Pancreas (tissue), 10 donors: ENCODE measurements at places on chromosomes 6 and 20. TPM values are rescaled to one million over a fixed set of nuclear protein-coding genes. Genes with fewer than 3 reads are reported as not detected.

Gene WFDC10B
- not detected for total RNA-seq

GRCh38 chr20:16472045-16472872, 101.0 kb downstream of the KIF16B start:
- no peak overlapping the region for H3K27ac ChIP-seq
- peaks cover 4% of the 10 kb centered on the region for H3K4me1 ChIP-seq
- H3K27me3 ChIP-seq: no peaks in the 10 kb centered on the region
- no peak for DNase-seq

- DNase-seq: no peak
- H3K36me3 ChIP-seq: no peaks in the 10 kb centered on the region
- no peak overlapping the region for H3K27ac ChIP-seq
- H3K27me3 ChIP-seq: no peaks in the 10 kb centered on the region
- no peak overlapping the region for H3K4me3 ChIP-seq
Measured at GRCh38 chr6:90668141-90668540, 81.3 kb upstream of the MAP3K7 start.

DNA sequence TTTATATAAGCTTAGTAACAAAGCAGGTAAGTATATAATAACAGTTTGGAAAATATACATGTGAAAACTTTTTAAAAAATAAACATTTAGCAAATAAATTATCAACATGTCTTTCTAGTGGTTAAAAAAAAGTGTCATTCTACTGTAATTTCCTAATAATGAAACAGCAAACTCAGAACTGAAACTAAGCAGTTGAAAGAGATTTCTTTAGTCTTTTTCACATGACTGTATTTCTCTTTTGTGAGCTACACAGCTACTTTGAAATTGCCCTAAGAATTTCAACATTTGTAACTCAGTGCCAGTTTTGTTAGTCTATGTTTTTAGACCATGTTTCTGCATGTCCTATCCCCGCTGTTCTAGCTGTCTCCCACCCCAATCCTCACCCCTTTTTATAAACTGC, 28.4 kb upstream of the SDHAF4 start:
- H3K4me3 ChIP-seq: no peak overlapping the region
- H3K27me3 ChIP-seq: no peaks in the 10 kb centered on the region
- no peaks in the 10 kb centered on the region for H3K36me3 ChIP-seq
- H3K27ac ChIP-seq: no peak overlapping the region

DNA sequence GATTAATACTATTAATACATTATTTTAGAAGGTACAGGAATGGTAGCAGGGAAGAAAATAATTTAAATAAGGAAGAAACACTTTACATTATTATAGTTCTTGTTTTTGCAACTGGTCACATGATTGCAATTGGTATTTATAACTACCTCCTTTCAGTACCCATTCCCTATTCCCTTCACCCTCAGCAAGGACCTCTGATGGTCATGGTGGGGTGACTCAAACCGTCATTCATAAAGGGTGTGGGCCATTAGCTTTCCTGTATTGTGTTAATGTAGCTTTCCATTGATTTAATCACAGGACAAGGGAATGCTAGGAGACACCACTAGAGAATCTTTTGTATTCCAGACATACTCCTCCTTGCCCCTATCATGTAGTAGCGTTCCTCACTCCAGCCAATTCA, 47.2 kb upstream of the TMEM244 start:
- no peak overlapping the region for H3K4me3 ChIP-seq
- no peak overlapping the region for H3K27ac ChIP-seq
- H3K4me1 ChIP-seq: no peaks in the 10 kb centered on the region

DNA sequence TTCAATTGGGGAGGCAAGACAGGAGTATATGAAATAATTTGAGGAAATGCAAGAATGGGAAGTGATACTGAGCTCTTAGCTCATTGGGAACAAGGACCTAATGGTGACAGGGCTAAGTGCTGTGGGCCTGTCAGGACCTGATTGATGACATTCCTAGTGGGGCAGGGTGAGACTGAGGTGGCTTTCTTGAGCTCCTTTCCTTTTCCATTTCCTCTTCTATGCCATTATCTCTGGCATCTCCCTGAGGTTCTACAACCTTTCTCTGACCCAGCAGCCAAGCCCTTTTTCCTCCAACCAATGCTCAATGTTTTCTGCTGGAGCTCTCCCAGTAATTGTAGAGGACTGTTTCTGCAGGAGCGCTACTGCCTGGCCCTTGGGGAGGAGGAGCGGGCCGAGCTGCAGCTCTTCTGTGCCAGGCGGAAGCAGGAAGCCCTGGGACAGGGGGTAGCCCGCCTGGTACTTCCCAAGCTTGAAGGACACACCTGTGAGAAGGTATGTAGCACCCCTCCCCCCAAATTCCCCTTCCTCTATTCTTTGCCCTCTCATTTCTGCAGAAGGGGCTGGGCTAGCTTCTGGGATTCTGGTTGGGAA, 2.8 kb upstream of the TOMM6 start:
- no peak for DNase-seq
- peaks cover under 1% of the 10 kb centered on the region for H3K36me3 ChIP-seq
- H3K27ac ChIP-seq: peak overlapping the region; percentile 19

GRCh38 chr6:111087871-111088667, 766 bp downstream of the SLC16A10 start:
- H3K4me1 ChIP-seq: peaks cover 10% of the 10 kb centered on the region
- DNase-seq: peak; percentile 62
- H3K4me3 ChIP-seq: peak overlapping the region; percentile 87
- no peaks in the 10 kb centered on the region for H3K27me3 ChIP-seq

GRCh38 chr6:140663094-140663493, 1288.6 kb upstream of the CITED2 start:
- H3K36me3 ChIP-seq: no peaks in the 10 kb centered on the region
- H3K4me1 ChIP-seq: no peaks in the 10 kb centered on the region

Gene RIPOR2
- 0.28 TPM for total RNA-seq

Gene NANP
- 1.4 TPM for total RNA-seq
